ENCODE measurements at places on chromosomes 6 and 20. TPM values are rescaled to one million over a fixed set of nuclear protein-coding genes. Genes with fewer than 3 reads are reported as not detected.

ZKSCAN4 gene
- total RNA-seq: 5.0 TPM

SLC35D3 gene
- total RNA-seq: 2.3 TPM

C6orf118 gene
- not detected for total RNA-seq

FOXF2 gene
- 0.88 TPM for total RNA-seq

RNF182 gene
- 0.39 TPM for total RNA-seq

CST5 gene
- total RNA-seq: not detected

Measured in Caco-2 (cell line).